ENCODE measurements at places on chromosomes 2 and 18.

- no peak for DNase-seq
Measured at GRCh38 chr2:172774302-172774701, 38.7 kb downstream of the RAPGEF4 start.

- DNase-seq, result no peak
Measured at GRCh38 chr2:55888936-55889335, 34.6 kb downstream of the EFEMP1 start.

GRCh38 chr2:2621855-2622254 lies 290.8 kb upstream of the MYT1L start:
- no peak for DNase-seq

GRCh38 chr2:115160531-115161080 lies 718.2 kb downstream of the DPP10 start:
- no peak for DNase-seq

- no peak for DNase-seq
Measured at GRCh38 chr2:238278626-238279323, 9.6 kb downstream of the PER2 start.

GRCh38 chr2:200679127-200679526 lies 93.3 kb downstream of the AOX1 start:
- no peak for DNase-seq

GRCh38 chr2:234050455-234051135 lies at the start of gene SPP2:
Gene SPP2, plus strand, starts transcription at chr2:234050702. Its CDS starts 85 bp downstream, at chr2:234050787.
- DNase-seq, result no peak
